Tibial nerve (tissue), 4 donors: ENCODE measurements at places on chromosomes 7 and 10. TPM values are rescaled to one million over a fixed set of nuclear protein-coding genes. Genes with fewer than 3 reads are reported as not detected.

The FAM25A gene
- not detected for total RNA-seq

The NEURL1 gene
- 0.39 TPM for total RNA-seq

The TNRC18 gene
- 76.9 TPM for total RNA-seq

GRCh38 chr10:96358851-96359540 is at the start of gene OPALIN:
TSS of gene OPALIN (minus strand) at chr10:96359002. CDS start at chr10:96358896, 106 bp downstream.
- no peak for DNase-seq
- H3K27me3 ChIP-seq: no peaks in the 10 kb centered on the region
- no peaks in the 10 kb centered on the region for H3K36me3 ChIP-seq
- no peak within 1 kb of the TSS for H3K27ac ChIP-seq
- H3K4me1 ChIP-seq: no peaks in the 10 kb centered on the region

DNA sequence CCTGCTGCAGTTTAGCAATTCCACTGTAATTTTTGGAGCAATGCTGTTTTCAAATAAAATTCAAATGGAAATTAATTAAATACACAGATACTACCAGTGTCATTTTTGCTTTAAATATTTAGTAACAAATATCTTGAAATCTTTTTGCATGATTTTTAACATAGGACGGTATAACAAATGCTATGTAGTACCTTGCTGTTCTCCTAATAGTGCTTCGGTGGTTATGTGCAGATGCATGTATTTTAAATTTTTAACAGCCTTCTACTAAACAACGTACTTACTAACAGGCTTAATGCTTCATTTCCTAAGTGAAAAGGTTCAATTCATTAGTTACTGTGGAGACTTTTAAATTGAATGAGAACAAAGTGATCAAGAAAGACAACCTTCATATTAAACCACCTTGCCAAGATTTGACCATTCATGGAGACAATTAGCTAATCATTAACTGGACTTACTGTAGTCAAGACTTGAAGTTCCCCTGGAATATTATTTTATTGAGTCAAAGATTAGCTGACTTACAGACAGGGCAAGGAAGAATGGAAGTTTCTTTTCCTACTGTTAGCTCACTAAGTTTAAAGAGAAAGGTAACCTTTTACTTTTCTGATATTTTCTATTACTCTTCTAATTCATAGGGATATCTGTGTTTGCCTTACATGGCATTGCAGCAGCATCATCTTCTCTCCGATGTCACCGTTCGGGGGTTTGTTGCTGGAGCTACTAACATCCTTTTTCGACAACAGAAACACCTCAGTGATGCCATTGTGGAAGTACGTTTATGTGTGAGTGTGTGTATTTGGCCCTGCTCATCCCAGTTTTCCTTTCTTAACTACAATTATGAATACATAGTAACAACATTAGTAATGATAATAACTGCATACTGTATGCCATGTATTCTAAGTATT is 74.3 kb downstream of the AVL9 start:
- no peak for DNase-seq
- no peak overlapping the region for H3K4me3 ChIP-seq
- H3K4me1 ChIP-seq: peaks cover 7% of the 10 kb centered on the region

- H3K36me3 ChIP-seq: no peaks in the 10 kb centered on the region
- H3K4me3 ChIP-seq: no peak overlapping the region
- H3K27me3 ChIP-seq: no peaks in the 10 kb centered on the region
- H3K4me1 ChIP-seq: no peaks in the 10 kb centered on the region
- DNase-seq: no peak
These were observed 373.1 kb downstream of the MALRD1 start for GRCh38 chr10:19421674-19422073.

- no peak overlapping the region for H3K27ac ChIP-seq
- no peaks in the 10 kb centered on the region for H3K27me3 ChIP-seq
- no peak for DNase-seq
- H3K4me3 ChIP-seq: no peak overlapping the region
- peaks cover 72% of the 10 kb centered on the region for H3K36me3 ChIP-seq
- H3K4me1 ChIP-seq: no peaks in the 10 kb centered on the region
These were observed 59.7 kb upstream of the ADRA2A start for GRCh38 chr10:111017098-111017497.

GRCh38 chr7:112422842-112423496 is 27.3 kb upstream of the IFRD1 start:
- H3K27ac ChIP-seq: peak overlapping the region; percentile 25
- DNase-seq: peak; percentile 56
- H3K36me3 ChIP-seq: no peaks in the 10 kb centered on the region
- no peaks in the 10 kb centered on the region for H3K27me3 ChIP-seq

- H3K4me3 ChIP-seq: no peak overlapping the region
- H3K4me1 ChIP-seq: no peaks in the 10 kb centered on the region
- H3K36me3 ChIP-seq: no peaks in the 10 kb centered on the region
- H3K27ac ChIP-seq: no peak overlapping the region
These were observed 128.4 kb upstream of the PHF14 start for GRCh38 chr7:10845225-10845624.
